ENCODE measurements at places on chromosomes 1 and 21.

DNA sequence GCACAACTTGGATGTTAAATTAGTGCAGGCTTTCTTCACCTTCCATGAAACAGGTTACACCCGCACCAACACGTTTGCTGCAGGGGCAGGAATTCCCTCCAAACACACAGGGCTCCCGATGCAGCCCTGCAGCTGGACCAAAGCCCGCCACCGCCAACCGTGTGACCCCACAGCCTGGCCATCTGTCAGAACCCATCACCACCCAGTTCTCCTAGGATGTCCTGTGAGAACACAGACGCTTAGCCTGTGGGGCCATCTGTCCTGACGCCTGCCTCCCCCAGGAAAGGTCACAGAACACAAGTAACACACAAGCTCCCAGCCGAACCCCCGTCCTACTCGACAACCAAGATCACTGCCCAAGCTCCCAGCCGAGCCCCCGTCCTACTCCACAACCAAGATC is 108.1 kb downstream of the NPHP4 start:
- no peak for DNase-seq

GRCh38 chr21:28133116-28133515 is 859.6 kb downstream of the LTN1 start:
- DNase-seq, result no peak

- no peak for DNase-seq
These were observed 183.5 kb downstream of the CDC42BPA start for GRCh38 chr1:227134686-227135314.

DNA sequence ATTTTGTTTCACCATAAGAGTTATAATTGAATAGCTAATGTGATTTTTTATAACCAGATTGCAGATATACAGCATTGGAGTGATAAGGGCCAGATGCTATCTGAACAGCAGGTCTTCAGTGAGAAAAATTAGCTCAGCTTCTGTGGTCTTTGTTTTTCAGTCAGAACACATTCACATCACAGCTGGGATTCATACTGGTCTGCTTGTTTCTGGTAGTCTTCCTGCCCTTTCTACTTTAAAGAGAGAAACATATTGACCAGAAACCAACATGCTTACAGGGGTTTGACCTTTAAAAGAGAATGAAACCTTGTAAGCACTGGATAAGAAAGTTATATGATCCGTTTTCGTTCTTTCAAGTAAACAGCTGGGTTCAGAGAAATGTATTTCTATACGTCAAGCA is 213.7 kb upstream of the TMPRSS15 start:
- DNase-seq, result no peak

DNA sequence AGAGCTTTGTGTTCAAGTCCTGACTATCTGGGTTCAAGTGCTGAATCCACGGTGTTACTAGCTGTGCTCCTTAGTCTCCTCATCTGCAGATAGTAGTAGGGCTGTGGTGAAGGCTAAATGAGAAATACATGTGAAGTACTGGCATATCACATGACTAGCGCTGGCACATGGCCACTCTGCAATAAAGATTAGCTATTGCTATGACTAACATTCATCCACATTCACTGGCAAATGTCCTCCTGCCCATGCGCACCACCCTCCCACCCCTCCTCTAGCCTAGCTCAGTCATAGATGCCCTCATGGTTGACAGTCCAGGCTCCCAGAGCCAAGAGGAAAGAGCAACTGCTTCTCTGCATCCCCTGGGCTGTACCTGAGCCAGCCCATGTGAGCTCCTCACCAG is 8.5 kb upstream of the COL8A2 start:
- peak; percentile 60 for DNase-seq

- DNase-seq, result no peak
These were observed 971 bp upstream of the RNF2 start for GRCh38 chr1:185044387-185044786.

- DNase-seq, result no peak
These were observed 36.5 kb upstream of the DNASE2B start for GRCh38 chr1:84361796-84362195.

GRCh38 chr1:48908606-48909005 is 131.9 kb upstream of the BEND5 start:
- no peak for DNase-seq

- DNase-seq, result no peak
These were observed 1531.1 kb downstream of the MRPL39 start for GRCh38 chr21:24076179-24076578.

DNA sequence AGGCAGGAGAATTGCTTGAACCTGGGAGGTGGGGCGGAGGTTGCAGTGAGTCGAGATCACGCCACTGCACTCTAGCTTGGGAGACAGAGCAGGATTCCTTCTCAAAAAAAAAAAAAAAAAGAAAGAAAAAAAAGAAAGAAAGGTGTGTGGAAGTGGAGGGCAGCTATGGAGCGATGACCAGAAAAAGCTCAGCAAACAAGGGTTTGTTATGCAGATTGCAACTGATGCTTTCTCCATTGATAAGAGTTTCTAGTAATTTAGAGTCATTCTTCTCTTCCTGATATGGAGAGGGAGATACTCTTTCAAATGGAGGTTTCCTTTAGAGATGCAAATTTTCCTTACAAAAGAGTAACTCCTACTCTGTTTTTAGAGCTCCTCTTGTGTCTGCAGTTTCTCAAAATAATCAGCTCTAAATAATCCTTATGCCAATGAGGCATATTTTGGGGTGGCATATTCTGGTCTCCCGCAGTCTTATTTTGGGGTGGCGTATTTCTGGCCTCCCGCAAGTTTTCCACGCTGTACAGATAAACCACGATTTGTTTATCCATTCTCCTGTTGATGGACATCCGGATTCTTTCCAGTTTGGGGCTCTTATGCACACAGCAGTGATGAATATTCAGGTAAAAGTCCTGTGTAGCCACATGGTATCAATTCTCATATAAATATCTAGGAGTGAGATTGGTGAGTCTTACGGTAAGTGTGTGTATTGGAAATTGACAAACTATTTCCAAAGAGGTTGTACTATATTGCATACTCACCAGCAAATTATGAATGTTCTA is 30.7 kb upstream of the RCC2 start:
- DNase-seq, result no peak

GRCh38 chr1:92839442-92839841 is 7.6 kb downstream of the RPL5 start:
- no peak for DNase-seq

GRCh38 chr1:42963378-42964043 is 4.8 kb upstream of the SLC2A1 start:
- peak; percentile 98 for DNase-seq

DNA sequence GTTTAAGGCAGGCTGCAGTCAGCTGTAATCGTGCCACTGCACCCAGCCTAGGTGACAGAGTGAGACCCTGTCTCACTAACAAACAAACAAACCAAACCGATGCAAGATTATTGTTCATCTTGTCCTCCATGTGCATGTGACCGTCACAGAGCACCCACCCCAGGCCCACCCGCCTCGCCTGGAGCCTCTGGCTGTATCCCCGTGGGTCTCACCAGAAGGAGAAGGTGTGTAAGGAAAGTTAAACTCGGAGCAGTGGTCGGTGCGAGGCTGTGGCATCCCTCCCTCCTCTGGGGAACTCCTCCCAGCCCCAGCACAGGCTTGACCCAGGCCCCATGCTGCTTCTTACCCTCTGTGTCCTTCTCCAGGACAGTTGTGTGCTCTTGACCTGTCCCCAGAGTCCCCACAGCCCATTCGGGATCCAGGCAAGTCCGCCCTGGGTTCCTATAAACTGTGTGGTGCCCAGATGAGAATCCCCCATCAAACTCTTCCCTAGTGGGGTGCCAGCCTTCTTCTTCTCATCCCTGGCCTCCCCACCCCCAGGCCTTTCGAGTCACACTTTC is 318.4 kb downstream of the AJAP1 start:
- DNase-seq, result no peak

DNA sequence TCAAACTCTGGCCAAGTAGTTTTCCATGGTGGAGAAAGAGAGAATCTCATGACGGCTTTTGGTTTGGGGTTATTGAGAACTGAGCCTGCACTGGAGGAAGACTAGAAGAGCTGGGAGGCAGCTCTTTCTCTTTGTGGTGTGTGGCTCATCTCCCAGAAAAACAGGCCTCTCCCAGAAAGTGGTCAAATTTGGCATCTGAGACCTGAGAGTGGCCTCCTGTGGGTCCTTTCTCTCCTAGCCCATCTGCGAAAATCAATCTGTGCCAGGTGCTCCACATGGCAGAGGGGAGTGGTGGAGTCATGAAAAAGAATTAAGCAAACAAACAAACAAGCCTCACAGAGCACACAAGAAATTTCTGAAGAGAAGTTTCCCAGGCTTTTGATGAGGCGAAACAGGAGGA is 305.0 kb downstream of the ST6GALNAC3 start:
- DNase-seq, result no peak

DNA sequence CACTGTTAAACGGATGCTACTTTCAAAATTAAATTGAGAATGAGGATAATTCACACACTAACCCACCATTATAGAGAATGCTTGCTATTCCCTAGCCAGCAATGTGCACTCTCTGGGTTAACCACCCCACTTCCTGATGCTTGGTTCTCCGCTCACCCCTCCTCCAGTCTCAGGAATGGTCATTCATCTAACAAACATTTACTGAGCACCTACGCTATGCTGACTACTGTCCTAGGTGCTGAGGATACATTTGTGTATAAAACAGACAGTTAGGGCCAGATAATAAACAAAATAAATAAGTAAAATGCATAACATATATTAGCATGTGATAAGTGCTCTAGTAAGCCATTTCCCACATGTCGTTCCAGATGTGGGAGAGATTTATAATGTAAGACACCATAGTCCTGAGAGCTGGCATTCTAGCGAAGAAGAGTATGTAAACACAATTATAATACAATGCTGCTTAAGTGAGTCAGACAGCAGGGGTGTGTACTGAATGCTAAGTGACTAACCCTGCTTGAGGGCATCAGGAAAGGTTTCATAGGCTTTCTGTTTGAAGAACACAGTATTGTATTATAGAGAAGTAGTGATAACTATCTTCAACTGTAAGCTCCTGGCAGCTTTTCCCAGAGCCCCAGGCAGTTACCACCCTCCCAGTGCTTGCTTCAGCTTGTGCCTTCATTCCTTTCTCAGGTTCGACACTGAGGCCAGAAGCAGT is 126.7 kb upstream of the CACHD1 start:
- DNase-seq, result no peak

All from hematopoietic multipotent progenitor cell treated with erythropoietin and hydrocortisone succinate and interleukin-3 and kit ligand, for 15 days (in vitro differentiated cells).